ENCODE measurements at places on chromosomes 5 and 9.

GRCh38 chr9:135786146-135786690, 84.2 kb downstream of the KCNT1 start:
- no peak for DNase-seq

- no peak for DNase-seq
Observed at GRCh38 chr9:87570000-87570908, 72.6 kb downstream of the DAPK1 start.

GRCh38 chr9:8019636-8020035, 220.1 kb upstream of the DMAC1 start:
- DNase-seq: no peak

DNA sequence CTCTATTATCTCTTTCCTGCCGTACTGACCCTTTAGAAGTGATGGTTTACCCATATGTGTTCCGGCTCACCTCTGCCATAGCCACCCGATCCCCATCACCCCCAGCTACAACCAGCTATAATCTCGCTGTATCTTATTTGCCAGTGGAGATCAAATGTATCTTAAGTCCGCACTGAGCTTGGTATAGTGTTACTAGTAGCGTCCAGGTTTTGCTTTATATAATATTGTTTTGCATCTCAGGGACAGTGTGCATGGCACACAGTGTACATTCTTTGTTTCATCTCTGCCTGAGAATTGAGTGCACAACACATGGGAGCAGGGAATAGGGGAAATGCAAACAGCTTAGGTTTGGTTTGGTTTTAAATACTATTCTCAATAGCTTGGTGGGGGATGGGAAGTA, 135.8 kb upstream of the SNX2 start:
- no peak for DNase-seq

DNA sequence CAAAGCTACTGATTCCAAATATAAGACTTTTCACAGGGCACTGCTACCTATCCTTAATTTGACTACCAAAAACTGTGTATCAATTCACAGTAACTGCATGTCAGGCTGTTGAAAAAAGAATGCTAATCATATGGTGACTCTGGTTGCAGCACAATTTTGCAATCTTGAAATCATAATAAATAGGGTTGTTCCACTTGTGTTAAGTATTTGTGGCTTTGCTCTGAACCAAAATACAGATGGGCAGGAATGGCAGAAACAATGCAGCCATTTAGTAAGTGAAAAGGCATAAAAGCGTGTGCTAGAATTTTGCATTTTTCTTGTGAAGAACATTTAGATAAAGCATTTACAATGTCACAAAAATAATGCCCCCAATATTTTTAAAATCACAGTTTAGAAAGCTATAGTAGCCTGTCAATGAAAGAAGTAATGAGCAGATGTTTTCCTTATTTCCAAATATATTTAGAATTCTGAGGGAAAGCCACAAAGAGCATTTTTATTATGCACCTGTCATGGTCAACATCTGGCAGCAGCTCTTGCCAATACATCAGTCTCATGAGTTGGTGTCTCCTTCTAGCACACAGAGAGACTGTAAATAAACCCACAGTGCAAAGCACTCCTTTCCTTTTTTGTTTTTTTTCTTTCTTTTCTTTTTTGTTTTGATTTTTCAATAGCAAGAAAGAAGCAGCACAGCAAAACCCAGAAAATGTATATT, 54.8 kb upstream of the PAM start:
- DNase-seq: no peak

GRCh38 chr9:128072144-128073021, 4.4 kb downstream of the SLC25A25 start:
- peak; percentile 54 for DNase-seq

- DNase-seq: peak; percentile 82
Observed at GRCh38 chr5:142644127-142644526, 41.8 kb downstream of the FGF1 start.

DNA sequence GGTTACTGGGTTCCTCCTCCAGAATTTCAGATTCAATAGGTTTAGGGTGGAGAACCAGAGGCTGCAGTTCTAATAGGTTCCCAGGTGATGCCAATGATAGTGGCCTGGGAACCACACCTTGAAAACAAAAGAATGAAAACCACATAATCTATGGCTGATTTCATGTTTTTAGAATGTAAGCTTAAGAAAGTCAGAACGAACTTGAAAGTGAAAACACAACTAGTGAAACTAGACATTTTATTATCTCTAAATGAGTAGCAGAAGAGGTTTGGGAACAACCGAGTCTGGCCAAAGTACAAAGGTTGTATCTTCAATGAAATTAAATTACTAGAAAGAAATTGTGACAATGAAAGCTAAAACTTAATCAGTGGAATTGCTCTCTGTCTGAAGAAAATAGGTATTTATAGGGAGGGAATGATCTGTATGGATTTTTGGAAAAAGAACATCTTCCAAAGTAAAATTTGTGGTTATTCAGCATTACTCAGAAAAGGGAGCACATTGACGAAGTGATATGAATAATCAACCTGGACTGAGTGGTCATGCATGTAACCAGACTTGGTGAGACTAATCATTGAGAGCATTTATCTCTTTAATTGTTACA, 24.9 kb upstream of the CEP120 start:
- no peak for DNase-seq

DNA sequence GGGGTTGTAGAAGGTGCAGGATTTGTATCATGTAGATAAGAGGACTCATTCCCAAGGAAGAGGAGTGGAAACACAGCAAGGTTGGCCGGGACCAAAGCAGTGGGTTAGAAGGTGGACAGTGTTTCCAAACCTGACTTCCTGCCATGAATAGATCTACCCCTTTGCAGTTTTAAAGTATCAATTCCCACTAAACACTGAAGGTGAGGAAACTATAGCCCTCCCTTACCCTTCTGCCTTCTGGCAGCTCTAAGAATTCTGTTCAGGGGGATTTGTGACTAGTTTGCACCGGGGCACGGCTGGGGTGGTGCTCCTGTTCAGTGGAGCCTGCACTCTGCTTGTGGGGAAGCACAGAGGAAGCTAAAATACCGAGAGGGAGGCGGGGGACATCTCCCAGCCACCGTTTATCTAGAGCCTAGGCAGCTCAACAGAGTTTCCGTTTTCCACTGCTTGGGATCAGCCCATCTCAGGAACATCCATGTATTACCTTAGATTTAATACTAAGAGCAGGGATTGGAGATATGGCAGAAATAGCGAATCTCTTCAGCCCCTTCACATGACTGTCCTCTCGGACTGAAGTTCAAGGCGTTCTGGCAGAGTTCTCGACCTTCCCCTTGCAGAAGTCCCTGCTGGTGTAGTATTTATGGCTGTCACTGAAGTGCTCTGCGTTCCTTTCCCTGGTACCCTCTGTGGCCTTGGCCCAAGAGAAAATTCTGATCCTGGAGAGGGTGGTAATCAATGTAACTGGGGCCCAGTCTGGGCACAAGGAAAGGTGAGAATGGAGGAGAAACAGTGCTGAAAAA, 5.4 kb downstream of the ISL1 start:
- no peak for DNase-seq

- no peak for DNase-seq
Observed at GRCh38 chr5:158908425-158909220, 191.1 kb downstream of the EBF1 start.

GRCh38 chr9:116182876-116183275, 29.3 kb downstream of the PAPPA start:
- no peak for DNase-seq

DNA sequence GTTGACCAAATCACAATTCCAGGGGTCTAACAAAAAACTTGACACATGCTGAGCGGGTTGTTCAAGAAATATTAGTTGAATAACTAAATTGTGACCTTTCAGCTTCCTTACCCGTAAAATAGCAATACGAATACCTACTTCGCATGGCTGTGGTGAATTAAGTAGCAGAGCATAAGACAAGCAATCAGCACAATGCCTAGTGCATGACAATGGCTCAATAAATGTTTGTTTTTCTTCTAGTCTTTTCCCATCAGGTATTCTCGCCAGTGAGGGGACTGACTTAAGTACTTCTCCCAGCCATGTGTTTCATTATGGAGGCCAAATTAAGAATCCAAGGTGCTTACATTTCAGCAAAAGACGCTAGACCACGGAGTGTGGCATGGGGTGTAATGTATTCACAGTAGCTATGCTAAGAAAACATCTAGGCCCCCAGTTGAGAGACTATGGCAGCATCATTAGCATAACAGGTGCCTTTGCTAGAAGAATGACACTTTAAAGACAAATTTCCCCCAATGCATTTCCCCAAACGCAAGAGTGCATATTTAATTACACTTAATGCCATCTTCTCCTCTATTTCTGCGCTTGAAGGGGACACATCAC, 145.9 kb downstream of the ASTN2 start:
- no peak for DNase-seq

DNA sequence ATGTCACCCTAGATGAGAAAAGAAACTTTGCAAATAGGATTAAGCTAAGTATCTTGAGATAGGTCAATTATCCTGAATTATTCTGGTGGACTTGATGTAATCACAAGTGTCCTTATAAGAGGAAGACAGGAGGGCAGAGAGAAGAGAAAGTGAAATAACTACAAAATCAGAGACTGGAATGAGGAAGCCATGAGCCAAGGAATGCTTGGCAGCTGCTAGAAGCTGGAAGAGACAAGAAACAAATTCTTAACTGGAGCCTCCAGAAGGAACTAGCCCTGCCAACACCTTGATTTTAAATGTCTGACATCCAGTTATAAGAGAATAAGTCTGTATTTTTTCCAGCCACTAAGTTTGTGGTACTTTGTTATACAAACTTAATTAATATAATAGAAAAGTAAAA, 480.0 kb downstream of the NR2F1-AS1 start:
- no peak for DNase-seq

DNA sequence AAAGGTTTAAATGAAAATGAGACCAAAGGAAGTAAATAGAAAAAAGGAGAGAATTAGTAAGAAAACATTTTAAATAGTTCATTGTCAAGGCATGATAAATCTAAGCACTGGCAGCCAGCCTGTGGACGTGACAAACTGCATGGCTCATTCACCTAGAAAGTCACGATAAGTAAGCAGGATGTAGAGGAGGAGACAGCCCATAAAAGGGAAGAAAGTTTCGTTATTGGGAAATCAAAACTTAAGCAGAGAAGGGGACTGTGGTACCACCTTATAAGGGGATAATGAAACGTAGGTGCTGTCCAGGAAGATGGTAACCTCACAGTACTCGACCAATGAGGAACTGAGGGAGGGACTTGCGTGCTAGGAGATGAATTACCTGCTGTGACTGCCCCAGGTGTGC, 494.5 kb upstream of the GRAMD2B start:
- DNase-seq: peak; percentile 2

- peak; percentile 75 for DNase-seq
Observed at GRCh38 chr9:27572918-27573633, at the start of gene C9orf72. Gene C9orf72 (minus strand): TSS chr9:27573481. CDS start chr9:27567120, 6,361 bp downstream.

GRCh38 chr5:62614355-62614754, 35.7 kb downstream of the LRRC70 start:
- peak; percentile 5 for DNase-seq

DNA sequence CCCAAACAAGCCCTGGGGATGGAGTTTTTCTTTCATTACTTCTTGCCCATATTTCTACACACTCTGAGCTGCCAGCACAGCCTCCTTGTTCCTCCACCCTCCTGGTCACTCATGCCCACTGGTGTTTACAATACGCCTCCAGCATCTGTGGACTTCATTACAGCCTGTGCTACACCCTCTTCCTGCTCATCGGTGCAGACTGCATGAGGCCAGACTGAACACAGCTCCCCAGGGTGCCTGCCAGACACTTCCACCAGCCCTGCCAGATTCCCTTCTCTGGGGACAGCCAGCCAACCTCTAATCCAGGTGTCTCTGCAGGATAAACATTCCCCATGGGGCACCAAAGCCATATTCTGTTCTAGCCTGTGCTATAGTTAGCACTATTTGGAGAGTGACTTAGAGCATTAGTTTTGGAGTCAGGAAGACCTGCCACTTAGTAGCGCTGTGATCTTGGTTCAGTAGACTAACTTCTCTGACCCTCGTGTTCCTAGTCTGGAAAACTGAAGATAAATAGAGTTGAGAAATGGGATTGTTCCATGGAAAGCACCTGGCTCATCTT, 163.8 kb upstream of the KLF4 start:
- DNase-seq: no peak

GRCh38 chr5:59421986-59422941, 471.3 kb downstream of the PDE4D start:
- DNase-seq: no peak

GRCh38 chr9:103839197-103839596, 254.9 kb upstream of the SMC2 start:
- no peak for DNase-seq

GRCh38 chr9:96574931-96575351, 44.7 kb downstream of the CDC14B start:
- DNase-seq: no peak

DNA sequence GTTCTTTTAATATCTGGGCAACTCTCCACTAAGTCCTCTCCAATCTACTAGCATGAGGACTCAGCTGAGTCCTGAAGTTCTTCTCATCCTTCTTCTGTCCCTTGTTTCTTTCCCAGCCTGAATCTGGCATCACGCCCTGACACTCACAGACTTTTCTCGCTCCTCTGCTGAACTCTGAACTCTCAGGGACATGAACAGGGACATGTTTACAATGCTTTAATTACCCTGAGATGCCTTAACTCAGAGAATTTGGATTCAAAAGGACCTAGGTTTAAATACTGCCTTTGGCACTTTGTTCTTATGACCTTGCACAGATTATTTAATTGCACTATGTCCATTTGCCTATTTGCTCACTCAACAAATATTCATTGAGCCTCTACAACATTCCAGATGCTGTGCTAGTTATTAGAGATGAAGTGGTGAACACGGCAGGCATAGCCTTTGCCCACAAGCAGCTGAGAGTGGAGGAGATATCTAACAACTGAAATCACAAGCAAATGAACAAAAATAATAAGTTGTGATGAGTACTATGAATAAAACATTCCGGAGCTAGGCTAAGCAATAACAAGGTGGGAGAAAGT, 106.0 kb downstream of the ADRB2 start:
- DNase-seq: no peak

GRCh38 chr9:125807079-125807478, 59.9 kb downstream of the PBX3 start:
- DNase-seq: peak; percentile 53

- DNase-seq: no peak
Observed at GRCh38 chr5:95565280-95565920, 10.5 kb downstream of the ARSK start.

- no peak for DNase-seq
Observed at GRCh38 chr5:39446231-39446630, 21.5 kb upstream of the DAB2 start.

DNA sequence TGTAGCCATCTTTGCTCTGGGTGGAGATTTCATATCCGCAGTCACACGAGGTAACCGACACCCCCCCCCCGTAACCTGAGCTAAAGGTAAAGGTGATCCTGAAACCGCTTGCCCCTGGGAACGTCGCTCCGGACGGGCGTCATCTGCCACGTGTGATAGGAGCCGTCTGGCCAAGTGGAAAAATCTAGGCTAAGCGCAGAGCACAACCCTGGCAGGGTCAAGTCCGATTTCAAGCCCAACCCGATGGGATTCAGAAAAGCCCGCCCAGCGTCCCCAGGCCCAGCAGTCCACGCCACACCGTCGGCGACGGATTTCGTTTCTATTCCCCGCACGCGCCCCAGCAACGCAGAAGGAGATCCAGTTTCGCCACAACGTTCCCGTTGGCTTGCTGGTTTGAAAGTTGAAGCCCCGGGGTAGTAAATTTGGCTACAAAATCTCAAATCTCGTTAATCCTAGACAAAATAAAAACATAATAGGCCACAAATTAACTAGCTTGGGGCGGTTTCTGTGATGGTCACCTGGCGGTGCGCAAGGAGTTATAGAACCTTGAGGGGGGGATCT, 32.4 kb upstream of the NFIB start:
- DNase-seq: no peak

Measured in epithelial cell of esophagus (primary cell).